ENCODE measurements at places on chromosomes 1 and 21. TPM values are rescaled to one million over a fixed set of nuclear protein-coding genes. Genes with fewer than 3 reads are reported as not detected.

DNA sequence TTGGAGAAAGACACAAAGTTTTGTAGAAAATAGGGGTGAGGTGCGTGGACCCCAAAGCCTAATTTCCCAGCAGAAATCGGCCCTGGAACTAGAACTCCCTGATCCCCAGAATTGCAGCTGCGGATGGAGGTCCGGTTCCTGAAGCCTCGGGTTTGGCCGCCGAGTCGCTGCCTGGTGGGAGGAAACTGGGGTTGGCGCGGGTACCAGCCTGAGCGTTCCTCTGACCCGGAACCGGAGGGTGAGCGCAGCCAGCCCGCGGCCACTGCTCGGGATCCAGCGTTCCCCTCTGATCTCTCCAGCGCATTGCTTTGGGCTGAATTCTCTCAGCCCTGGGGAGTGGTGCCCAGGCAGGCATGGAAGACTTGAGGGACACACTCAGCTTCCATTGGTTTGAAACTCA is 1.6 kb downstream of the ST6GALNAC5 start:
- no peak overlapping the region for H3K4me3 ChIP-seq
- no peak overlapping the region for H3K27ac ChIP-seq
- peaks cover 20% of the 10 kb centered on the region for H3K4me1 ChIP-seq
- H3K27me3 ChIP-seq, result no peaks in the 10 kb centered on the region

DNA sequence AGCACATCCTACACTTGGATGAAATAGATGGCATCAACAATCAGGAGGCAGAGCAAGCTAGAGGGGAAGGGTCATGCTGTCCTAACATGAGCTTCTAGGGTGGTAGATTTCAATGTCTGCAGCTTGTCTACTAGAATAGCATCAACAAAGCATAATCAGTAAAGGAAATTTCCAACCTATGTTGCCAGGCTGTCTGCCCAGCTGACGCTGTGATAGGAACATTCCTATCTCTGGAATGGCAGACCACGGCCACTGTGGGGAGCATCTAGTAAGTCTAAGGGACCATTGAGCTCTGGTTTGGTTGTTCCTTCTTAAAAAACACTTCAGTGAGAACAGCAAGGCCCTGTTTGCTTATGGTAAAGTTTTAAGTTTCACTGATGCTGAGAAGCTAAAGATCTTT is 206.8 kb downstream of the PAPPA2 start:
- no peaks in the 10 kb centered on the region for H3K27me3 ChIP-seq
- no peaks in the 10 kb centered on the region for H3K4me1 ChIP-seq
- H3K4me3 ChIP-seq, result no peak overlapping the region
- DNase-seq, result no peak
- no peaks in the 10 kb centered on the region for H3K36me3 ChIP-seq

MAP10 gene
- total RNA-seq, result 8.2 TPM

CELA2B gene
- not detected for total RNA-seq

SCP2 gene
- 81.3 TPM for total RNA-seq
